ENCODE measurements at places on chromosomes 3 and 15.

- no peak for DNase-seq
These were observed 113.3 kb downstream of the SMAD6 start for GRCh38 chr15:66815318-66815717.

DNA sequence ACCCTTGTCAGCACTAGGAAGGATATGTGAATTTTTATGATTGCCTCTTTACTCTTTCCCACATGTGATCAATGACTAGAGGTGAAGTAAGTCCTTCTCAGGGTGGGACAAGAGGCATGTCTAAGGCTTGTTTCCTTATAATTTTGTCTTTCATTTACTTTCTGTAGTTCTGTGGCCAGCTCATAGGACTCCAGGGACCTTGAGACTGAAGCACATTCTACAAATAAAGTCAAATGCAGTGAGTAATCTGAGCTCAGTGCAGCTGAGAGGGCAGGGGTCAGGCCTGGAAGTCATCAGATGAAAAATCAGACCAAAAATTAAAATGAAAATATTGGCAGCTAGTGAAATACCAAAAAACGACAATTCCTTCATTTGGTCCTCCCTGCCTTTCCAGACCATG lies 424.7 kb upstream of the THBS1 start:
- DNase-seq = no peak

- no peak for DNase-seq
These were observed 54.0 kb downstream of the HEG1 start for GRCh38 chr3:125001557-125002413.

GRCh38 chr3:142889212-142890014 lies 530 bp upstream of the PCOLCE2 start:
- no peak for DNase-seq

DNA sequence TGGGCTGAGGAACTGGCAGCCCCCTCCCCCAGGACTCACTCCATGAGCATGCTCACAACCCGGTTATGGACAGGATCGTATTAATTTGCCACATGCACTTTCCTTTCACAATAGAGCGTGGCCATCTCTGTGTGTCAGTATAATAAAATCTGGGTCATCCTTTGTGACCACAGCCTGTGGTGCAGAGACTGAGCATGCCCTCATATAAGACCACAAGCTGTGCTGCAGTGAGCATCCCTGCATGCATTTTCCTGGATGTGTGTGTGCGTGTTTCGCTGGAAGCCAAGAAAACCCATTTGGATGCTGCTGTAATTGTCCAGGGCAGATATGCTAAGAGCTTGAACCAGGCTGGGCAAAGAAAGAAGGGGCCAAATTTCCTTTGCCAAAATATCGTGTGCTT lies 39.7 kb downstream of the CYP11A1 start:
- DNase-seq = no peak

GRCh38 chr3:107604057-107604822 lies 81.5 kb downstream of the BBX start:
- no peak for DNase-seq

- DNase-seq = no peak
These were observed 376 bp downstream of the TADA3 start for GRCh38 chr3:9791790-9792404.

DNA sequence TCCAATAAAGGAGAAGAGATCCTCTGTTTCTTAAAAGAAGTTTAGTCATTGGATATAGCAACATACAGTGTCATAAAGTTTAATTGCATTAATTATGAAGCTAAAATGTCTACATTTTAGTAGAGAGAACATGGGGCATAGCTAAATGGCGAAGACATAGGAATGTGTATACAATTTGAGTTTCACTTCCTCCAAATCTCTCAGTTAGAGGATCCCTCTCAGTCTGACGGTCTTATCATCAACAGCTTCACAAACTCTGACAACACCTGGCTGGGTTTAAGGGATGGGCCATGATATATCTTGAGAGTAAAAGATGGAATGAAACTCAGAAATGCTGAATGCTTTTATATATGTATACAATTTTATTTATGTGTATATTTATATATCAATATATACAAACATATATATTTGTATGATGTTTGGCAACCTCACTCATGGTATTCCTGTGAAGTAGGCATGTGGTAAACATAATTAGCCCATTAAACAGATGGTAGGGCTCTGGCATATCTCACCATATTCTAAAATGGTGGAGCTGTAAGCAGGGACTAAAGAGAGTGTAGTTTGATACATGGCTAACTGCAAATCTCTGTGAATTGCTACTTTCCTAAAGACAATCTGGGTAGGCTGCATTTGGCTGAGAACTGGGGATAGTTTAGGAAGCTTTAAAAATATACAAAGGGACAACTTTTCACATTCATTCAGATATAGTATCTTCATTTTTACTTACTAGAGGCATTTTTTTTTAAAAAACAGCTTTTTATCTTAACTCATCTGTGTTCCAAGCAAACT lies 111.6 kb downstream of the TIGIT start:
- no peak for DNase-seq

DNA sequence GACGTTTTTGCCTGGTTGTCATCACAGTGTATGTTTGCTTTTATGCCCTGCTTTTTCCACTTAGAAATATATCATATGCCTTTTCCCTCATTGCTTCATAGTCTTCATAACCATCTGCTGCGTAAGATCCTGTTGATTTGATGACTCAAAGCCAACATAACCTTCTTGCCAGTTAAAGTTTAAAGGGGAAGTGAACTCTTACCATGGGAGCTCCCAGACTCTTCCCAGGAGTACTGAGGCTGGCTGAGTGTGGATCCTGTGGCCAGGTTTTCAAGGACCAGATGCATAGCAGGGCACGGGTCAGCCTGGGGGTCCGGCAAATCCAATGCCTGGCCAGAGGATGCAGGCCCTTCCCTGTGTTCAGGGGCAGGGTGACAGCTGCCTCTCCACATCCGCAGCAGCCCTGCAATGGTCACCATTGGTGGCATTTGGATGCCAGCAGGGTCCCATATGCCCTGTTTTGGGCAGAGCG lies 42.0 kb upstream of the SACM1L start:
- peak; percentile 83 for DNase-seq

DNA sequence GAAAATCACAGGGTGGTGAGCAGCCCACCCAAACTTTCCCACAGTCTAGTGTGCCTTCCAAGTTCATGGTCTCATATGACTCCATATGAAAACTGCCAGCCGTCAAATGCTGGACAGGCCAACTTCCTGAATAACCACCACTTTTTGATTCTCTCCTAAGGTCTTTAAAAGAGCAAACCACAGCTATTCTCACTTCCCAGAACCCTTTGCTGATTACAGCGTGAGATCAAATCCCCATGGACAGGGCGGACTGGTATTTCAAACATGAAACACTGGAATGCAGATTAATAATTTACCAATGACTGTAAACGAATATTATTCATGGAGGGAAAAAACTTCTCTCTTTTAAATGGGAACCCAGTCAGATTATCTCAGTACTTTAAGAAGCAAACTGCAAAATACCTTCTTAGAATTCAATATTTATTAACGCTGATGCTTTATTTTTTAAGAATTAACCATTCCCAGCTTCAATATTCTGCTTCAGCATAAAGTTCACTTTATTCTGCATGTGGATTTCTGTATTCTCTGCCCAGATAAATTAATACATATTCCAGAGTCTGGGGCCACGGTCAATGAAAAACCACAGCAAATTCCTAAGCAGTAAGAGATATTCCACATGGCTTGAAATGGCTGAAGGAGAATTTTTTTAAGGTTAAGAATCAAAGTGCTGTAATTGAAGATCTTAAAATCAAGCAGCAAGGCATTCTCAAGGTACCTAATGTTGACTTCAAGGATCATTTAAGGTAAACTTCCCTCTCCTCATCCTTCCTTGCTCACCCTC lies 42.9 kb downstream of the MYO1E start:
- no peak for DNase-seq

- DNase-seq = peak; percentile 73
These were observed 19.8 kb downstream of the DGKG start for GRCh38 chr3:186342197-186342596.

GRCh38 chr15:45616901-45617323 lies 17.9 kb upstream of the SQOR start:
- no peak for DNase-seq

DNA sequence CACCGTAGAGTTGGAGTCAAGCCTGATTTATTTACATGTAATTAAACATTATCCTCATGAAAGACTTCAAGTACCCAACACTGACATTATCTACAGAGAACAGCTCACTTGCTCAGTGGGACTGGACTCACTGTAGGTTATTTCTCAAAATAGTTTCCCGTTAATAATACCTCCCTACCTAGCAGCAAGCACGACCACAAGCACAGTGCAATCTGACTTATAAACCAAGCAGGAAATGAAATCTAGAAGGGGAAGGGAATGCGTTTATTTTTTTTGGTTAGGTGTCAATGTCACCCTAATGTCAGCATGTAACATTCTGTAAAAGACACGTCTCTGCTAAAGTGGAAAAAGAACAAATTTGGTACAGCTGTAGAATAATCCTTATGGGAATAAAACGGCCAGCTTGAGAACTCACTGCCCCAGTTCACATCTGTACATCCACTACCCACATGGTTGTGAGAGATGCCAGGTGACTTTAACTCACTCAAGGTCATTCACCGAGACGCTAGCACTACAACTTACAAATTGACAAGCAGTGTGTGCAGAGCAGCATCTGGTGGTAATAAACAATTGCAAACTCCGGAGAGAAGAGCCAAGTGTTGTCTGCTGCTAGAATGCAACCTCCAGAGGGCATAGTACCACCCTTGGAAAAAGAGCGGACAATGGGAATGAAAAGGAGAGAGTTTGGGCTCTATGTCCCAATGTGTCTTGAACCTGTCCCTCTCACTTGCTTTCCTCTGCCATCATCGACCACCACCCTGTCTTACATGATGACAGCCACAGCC lies 242.5 kb downstream of the CADPS start:
- DNase-seq = no peak

GRCh38 chr3:73422571-73422970 lies 202.2 kb downstream of the PDZRN3 start:
- no peak for DNase-seq

- no peak for DNase-seq
These were observed 21.7 kb downstream of the LEKR1 start for GRCh38 chr3:156847752-156848448.

GRCh38 chr3:12970684-12971083 lies 102.5 kb downstream of the IQSEC1 start:
- DNase-seq = no peak

DNA sequence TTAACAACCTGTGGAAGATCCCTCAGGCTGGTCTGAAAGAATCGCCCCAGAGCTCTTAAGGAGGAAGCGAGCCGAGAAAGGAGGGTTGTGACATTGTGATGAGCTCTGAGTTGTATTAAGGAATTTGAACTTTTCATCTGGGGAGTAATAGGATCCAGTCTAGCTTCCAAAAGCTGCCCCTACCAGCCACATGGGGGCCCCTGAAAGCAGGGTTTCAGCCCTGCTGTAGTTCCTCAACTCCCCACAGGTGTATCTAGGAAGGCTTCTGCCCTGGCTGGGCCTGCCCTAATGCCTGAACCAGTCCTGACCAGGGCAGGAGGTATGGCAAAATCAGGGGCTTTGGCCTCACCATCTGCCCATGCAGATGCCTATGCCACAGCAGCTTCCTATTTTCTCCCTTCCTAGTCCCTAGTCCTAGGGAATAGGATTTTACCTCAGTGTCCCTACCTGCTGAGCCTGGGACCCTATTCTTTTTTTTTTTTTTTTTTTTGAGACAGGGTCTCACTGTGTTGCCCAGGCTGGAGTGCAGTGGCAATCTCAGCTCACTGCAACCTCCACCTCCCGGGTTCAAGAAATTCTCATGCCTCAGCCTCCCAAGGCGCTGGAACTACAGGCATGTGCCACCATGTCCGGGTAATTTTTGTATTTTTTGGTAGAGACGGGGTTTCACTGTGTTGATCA lies 5.0 kb upstream of the AP3S2 start:
- DNase-seq = peak; percentile 81

DNA sequence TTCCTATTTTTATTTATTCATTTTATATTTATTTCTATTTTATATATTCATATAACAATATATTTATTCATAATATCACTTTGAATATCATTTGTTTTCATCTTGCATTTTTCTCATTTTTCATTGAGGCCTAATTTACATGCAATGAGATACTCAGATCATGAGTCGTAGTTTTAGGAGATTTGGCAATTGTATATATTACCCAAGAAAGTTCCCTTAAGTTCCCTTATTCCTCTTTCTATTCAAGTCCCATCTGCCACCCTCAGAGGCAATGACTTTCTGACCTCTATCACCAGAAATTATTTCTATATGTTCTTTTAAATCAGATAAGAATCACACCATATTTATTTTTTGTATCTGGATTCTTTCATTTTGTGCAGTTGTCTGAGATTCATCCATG lies 329.1 kb upstream of the TPRG1 start:
- peak; percentile 50 for DNase-seq

DNA sequence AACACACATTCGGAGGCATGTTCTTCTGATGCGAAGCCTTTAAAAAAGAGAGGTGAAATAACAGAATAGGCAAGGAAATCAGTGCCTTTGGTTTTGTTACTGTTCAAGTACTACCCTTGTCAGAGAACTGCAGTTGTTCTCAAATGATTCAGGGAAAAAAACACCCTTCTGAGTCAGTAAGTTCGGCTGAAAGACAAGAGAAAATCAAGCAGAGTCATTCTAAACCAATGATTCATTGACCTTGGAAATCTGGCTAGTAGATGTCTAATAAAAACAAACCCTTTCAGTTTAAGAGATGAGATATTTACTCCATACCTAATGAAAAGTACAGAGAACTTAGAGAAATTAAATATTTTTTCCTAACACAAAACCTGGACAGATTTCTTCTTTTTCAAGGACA lies 72.7 kb upstream of the ABI3BP start:
- DNase-seq = no peak

GRCh38 chr3:182214416-182214815 lies 502.7 kb downstream of the SOX2 start:
- no peak for DNase-seq

DNA sequence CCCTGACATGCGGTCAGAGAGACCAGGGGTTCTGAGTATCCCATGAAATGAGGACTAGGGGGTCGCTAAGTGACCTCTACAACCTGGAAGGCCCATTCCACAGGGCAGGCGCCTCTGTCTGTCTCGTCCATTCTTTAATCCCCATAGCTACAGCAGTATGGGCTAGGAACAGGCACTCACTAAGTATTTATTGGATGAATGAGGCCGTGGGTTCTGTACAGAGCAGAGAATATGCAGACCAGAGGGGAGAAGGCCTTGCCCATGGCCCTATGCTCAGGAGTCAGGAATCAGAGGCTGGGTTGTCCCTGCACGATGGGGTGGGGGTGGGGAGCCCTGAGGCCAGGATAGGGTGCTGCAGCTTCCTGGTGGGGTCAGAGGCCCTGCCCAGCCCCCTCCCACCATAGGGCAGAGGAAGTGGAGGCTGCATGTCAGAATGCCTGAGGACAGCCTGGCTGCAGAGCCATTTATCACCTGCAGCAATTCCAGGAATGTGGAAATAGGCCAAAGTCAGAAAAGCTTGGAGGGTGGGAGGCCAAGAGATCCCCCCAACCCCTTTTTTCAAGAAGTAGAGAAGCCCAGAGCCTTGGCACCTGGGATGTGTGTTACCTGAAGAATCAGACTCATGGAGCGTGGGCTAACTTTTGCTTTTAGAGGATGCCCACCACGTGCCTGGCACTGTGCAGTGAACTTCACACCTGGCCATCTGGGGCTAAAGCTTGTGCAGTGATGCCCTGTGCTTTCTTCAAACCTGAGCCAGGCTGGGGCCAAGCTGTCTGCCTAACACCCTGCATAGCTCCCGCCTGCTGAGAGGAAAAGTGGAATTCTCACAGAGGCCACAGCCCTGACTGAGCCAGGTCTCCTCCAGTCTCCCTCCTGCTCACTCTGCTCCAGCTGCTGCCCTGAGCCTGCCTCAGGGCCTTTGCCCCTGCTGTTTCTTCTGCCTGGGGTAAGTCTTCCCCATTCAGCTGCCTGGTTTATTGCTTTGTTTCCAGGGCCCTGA lies 109.4 kb downstream of the WNT7A start:
- DNase-seq = peak; percentile 65

- DNase-seq = no peak
These were observed 369.6 kb downstream of the OTOL1 start for GRCh38 chr3:161866176-161866575.

All from hematopoietic multipotent progenitor cell treated with erythropoietin and hydrocortisone succinate and interleukin-3 and kit ligand, for 4 days (in vitro differentiated cells).